GM12865 (cell line): ENCODE measurements at places on chromosomes 13 and 19.

DNA sequence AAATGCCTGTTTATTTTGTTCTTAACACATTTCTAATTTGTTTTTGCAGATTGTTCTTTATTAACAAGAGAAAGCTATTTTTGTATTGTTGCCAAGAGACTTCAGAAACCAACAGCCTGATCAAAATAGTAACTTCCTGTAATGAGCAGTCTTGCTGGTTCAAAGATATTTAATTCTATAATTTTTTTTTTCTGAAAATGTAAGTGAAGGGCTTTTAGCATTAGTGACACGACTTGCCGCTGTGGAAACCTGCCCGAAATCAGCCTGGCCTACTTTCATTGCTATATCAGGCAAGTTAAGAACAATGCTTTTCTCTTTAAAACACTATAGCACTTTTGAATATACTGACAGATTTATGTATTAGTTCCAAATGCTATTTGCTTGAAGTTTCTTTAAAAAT lies 374.3 kb downstream of the EFNB2 start:
- no peak for DNase-seq

DNA sequence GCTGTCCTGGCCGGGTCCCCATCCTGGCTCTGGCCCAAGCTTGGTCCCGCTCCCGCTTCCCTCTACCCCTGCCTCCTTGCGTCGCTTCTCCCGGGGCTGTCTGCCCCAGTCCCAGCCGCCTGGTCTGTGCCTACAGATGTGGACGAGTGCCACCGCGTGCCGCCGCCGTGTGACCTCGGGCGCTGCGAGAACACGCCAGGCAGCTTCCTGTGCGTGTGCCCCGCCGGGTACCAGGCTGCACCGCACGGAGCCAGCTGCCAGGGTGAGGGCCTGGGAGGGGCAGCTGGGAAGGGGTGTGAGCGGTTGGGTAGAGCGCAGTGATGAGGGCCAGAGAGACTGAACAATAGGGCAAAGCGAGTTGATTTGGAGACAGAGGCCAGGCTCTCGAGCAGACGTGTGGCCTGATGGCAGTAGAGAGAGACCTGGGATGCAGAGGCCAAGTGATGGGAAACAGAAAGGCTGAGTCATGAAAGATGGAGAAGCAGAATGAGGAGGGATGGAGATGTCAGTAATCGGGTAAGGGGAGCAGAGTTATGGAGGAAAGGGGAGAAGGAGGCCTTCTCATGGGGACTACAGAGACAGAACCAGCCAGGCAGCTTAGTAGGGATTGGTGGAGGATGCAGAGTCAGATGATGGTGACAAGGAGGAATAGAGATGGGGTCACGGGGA lies 9.4 kb downstream of the LTBP4 start:
- no peak for DNase-seq

DNA sequence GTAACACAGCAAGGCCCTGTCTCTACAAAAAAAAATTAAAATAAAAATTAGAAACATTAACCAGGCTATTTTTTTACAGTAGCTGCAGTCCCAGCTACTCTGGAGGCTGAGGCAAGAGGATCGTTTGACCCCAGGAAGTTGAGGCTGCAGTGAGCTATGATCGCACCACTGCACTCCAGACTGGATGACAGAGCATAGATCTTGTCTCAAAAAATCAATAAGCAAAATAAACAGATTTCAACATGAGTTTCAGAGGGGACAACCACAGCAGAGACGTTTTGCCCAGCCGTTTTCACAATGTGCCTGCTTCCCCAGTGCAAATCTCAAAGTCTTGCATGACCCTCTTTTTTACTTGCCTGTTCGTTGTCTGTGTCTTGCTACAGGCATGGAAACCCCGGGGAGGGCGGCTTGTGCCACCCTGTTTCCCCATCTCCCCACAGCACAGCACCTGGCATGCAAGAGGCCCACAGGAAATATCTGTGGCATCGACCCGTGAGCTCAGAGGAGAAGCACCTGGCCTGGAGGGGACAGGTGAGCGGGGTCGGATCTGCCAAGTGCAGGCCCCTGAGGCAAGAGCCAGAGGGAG lies 222.0 kb upstream of the ZNF507 start:
- DNase-seq = no peak

DNA sequence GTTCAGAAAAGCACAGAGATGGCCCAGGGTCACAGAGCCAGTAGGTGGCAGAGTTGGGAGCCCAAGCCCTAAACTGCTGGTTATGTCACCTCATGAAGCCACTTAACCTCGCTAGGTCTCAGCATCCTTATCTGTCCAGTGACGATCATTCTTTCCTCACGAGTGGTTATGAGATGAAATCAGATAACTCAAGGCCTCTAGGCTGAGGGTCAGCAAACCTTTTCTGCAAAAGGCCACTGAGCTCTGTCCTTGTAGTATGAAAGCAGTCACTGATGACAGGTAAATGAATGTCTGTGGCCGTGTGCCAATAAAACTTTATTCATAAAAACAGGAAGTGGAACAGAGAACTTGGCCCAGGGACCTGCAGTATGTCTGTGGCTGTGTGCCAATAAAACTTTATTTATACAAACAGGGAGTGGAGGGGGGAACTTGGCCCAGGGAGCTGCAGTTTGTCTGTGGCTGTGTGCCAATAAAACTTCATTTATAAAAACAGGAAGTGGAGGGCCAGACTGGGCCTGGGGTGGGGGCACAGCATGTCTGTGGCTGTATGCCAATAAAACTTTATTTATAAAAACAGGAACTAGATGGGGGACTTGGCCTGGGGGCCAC lies 71.2 kb downstream of the GNG7 start:
- DNase-seq = peak; percentile 77

- no peak for DNase-seq
These were observed 1.1 kb downstream of the ADAMTS10 start for GRCh38 chr19:8609279-8610040.

DNA sequence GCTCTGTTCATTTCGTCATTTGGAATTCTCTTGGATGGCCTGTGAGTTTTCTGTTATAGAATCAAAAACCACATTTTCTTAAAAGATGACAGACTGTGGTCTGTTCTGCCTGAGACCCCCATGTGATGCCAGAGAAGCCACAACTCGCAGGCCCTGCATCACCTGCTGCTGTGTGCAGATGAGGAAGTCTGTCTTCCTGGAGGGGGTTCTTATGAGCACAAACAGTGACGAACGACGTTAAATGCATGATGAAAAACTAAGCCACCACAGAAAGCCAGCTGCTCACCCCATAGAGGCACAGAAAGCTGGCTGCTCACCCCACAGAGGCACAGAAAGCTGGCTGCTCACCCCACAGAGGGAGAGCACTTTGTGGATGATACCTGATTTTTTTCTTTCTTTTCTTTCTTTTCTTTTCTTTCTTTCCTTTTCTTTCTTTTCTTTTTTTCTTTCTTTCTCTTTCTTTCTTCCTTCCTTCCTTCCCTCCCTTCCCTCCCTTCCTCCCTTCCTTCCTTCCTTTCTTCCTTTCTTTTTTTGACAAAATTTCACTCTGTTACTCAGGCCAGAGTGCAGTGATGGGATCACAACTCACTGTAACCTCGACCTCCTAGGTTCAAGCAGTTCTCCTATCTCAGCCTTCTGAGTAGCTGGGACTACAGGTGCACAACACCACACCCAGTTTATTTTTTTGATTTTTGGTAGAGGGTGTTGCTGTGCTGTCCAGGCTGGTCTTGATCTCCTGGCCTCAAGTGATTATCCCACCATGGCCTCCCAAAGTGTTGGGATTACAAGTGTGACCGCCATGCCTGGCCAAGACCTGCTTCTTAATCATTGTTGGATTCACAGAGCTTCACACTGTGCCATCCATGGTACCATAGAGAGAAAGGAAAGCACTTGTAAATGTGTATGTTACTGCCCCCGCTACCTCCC lies 1191.4 kb downstream of the UQCRFS1 start:
- DNase-seq = peak; percentile 62
